NCI-H1930 (cell line): ENCODE measurements at places on chromosomes 6 and 20.

DNA sequence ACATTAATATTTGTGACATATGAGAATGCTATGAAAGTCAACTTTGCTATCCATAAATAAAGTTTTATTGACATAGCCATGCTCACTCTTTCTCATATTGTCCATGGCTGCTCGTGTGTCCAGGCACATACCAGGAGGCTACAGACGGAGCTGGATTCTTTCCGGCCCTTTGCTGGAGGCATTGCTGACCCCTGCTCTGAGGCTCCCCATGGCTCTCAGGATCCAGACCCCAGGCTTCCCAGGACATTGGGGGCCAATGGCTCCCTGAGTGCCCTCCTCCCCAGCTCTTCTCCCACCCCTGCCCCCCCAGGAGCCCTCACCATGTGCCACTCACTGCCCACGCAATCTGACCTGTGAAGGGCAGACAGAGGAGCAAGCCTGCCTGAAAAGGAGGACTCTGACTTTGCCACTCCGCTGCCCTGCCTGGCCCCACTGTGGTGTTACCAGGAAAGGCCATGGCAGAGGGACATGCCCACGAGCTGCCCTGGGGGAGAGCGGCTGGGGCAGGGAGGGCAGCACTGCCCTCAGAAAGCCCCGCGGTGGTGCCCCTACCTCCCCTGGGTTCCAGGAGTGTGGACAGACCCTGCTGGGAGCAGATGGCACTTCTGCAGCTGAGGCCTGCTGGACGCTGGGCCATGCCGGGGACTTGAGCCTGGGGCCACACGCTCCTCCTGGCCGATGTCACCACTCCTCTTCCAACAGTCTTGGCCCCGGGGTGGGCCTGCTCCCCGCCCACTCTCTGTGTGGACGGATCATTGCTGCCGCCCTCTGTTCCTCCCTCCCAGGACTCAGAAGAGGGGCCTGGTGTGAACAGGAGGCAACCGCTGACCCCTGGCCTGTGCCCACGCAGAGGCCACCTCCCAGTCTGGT lies 97.8 kb upstream of the BHLHE23 start:
- DNase-seq, result no peak

DNA sequence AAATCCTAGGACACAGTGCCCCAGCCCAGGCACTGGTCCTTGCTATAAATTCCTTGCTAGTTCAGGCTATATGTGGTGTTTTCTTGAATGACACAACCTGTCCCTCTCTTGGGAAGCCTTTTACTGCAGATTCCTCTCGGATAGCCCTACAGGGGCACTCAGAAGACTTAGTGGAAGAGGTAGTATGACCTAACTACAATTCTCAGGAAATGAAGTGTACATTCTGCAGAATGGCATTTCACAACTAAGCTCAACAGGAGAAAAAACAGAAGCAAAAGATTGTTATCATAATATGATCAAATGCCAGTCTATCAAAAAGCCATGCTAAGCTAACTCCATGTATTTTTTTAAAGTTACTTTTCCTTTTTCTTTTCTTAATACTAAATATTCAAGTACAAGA lies 66.3 kb upstream of the FBXL4 start:
- DNase-seq, result no peak

- peak; percentile 32 for DNase-seq
Measured at GRCh38 chr20:1005452-1006027, 3.4 kb upstream of the RSPO4 start.

DNA sequence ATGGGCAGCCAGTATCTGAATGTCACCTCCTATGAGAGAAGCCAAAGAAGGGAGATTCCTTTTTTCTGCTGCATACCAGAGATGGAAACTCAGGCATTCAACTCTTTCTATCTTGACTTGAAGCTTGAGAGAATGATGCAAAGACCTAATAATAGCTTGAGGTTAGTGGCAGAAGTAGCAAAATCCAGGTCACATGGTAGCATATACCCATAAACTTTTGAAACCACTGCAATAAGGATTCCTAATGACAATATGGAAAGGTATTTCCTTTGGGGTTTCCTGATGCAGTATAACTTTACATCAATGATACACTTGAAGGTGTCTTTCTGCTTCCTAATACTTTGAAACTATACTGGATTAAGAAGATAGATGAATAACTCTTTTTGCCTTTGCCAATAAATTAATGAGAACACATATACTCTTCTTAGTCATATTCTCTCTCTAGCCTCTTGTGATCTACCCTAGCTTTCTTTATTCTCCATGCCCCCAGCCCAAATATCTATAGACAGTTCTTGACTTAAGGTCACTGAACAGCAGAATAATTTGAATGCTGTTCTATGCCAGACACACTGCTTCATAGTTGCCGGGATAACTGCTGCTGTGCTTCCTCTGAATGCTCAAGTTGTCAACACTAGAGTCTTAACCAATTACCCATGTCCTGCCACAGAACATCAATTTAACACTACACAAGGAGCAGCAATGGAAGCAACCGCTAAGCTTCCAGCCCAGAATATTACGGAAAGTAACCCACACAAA lies 155.5 kb upstream of the SIM1 start:
- no peak for DNase-seq
